NCI-H2029 treated with DMSO at 0.1 percent for 48 hours (cell line): ENCODE measurements at places on chromosomes 1 and 21.

GRCh38 chr1:205824180-205824579 is 11.2 kb upstream of the SLC41A1 start:
- DNase-seq, result no peak

DNA sequence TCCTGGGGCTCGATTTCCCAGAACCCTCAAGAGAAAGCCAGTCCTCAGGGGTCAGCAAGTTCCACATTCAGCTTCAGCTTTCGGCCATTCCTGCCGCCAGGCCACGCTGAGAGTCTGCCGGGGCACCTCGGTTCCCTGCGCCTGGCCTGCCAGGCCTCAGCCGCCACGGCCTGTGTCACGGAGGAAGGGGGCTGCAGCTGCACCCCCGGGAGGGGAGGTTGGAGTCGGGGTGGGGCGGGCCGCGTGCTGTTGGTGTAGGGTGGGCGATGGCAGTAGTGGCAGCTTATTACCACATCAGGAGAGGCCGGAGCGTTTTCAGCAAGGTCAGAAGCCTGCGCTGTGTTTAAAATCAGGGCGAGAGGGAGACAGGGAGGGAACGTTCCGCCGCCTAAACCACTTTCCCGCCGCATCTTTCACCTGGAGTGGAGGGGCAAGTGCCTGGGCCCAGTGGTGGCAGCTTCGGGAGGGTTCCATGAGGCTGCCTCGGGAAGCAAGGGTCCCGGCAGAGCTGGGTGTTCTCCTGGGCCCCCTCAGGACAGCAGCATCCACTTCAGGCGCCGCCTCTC is 68.5 kb upstream of the TRAPPC10 start:
- no peak for DNase-seq

GRCh38 chr1:68180441-68181164 is 51.7 kb downstream of the WLS start:
- DNase-seq, result no peak

DNA sequence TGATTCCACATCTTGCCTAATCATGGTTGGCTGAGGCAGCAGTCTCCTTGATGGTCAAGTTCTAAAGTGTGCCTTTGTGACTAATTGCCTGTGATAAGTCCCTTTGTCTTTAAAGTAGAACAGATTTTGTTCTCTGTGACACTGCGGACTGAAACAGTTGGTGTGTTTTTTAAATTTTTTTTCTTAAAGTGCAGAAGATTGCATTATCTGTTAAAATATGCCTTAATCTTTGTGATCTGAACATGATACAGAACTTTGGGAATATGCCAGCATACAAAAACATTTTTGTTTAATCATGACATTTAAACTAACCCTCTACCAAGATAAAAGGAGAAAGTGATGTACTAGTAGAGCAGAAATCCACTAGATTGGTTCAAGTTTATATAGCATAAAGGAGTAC is 1260.6 kb upstream of the ADGRL2 start:
- no peak for DNase-seq

GRCh38 chr1:81562934-81563333 is 237.8 kb upstream of the ADGRL2 start:
- DNase-seq, result no peak

DNA sequence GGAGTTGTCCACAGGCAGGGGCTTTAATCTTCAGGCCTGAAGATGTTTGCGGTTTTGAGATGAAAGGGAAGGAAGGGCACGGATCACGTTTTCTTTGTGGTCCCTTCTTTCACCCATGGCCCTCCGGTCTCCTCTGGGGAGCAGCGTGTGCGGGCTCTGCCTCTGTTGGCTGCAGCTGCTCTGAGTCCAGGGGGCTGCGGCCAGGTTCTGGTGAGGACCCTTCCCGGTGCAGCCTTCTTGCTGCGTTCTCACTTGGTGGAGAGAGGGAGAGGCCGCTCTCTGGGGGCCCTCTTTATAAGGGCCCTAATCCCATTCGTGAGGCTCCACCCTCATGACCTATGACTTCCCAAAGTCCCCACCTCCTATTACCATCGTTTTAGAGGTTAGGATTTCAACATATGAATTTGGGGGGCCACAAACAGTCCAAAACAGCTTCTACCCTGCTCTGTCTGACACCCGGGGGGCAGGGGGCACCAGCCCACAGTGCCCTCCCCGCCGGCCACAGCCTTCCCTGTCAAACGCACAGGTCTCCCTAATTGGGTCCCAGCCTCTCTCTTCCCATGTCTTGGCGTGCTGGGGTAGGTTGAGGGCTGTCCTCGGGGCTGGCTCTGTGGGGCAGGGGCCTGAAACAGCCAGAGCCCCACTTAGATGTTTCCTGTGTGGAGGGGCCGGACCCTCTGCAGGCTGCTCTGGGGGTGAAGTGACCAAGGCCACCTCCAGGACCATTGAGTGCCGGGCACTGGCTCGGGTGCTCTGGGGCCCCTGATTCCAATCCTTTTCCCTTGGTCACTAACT is 100.1 kb upstream of the C1orf174 start:
- no peak for DNase-seq

DNA sequence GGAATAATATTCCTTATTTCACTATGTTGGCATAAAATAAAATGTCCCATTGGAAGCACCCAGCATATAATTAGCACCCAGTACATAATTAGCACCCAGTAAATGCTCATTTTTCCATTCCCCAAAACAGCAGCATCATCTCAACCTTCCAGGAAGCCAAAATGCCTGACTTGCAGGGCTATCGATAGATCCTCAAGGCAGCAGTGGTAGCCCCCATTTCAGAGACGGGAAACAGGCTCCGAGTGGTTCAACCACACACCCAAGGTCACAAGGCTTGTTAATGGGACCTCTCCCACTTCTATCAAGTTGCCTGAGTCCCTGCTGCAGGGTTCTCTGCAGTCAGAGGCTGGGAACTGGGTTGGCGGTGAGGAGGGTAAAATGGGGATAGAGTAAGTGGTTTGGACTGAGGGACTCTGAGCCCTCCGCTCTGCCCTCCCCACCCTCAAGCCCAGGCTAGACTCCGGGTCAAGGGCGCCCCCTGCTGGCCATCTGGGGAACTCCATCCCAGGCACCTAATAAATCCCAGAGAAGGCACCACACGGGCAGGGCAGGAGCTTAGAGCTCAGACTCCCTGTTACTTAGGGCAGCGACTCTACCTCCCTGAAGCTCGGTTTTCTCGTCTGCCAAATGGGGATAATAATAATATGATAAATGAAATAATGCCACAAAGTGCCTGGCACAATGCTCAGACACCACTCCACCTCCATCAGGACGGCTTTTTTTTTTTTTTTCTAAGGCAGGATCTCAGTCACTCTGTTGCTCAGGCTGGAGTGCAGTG is 21.9 kb upstream of the LAPTM5 start:
- DNase-seq, result peak; percentile 8

DNA sequence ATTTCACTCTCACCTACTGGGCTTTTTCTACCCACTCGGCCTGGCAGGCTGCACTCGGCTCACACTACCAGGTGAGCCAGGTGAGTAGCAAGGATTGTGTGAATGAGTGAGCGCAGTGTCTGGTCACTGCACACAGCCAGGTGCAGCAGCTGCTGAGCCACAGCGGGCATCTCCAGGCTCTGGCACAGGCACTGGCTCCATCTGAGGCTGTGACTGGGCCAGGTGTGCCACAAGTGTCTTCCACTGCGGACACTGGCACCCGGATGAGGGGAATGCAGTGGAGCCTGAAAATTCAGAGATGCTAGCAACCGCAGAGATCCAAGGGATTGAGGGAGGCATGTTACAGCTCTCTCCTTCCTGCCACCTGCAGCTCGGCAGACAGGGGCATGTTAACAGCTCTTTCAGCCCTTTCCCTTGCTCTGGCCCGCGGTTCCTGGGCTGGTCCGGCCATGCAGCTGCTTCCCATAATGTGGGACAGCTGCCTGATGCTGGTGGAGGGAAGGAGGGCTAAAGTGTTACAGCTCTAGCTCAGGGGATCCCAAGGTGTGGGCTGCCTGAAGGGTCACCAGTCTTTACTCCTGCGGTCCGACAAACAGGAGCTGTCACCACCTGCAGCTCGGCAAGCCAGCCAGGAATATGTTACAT is 1038.3 kb downstream of the AMY1C start:
- no peak for DNase-seq

DNA sequence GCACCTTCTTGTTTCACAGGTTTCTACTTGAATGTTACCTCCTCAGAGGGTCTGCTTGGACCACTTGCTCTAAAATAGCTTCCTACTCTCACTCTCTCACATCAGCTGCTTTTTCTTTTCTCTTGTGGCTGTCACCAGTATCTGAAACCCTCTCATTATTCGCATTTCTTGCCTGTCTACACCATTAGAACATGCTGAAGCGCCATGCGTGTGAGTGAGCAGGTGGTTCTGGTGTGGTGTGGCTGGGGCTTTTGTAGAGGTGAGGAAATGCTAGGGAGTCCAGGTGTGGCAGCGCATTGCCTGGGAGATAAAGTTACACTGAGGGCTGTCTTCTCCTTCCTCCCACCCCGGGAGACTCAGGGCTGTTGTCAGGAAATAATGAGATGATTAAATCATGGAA is 4.1 kb downstream of the ZNF362 start:
- DNase-seq, result no peak

DNA sequence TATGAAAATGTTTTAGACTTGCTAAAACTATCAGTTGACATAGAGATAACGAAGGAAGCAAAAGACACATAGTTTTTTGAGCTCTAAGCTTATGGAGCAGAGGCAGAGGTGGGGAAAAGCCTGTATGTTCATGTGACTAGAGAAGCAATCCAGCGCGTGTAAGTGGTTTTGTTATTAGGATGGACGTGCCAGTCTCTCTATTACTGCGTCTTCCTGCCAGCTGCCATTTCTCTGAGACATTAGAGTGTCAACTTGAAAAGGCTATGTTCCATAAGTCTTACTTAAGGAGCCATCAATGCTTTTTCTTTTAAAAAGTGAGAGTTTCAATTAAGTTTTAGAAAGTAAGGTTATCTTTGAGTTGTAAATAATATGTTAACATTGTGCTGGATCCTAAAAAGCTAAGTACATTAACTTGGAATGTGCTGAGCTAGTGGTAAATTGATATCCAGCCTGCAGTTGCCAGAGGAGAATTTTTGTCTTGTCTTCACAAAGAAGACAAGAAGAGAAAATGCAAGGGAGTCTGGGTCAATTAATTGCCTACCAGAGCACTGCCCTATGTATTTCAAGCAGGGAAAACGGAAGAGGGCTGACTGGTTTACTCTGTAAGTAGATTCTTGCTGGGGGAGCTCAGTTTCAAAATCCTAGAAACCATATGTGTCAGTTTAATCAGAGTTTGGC is 161.8 kb upstream of the B3GALT2 start:
- DNase-seq, result no peak
